ENCODE measurements at places on chromosomes 11 and 22.
A peak's percentile ranks its signal among the peaks of the same experiment; 100 is the strongest.

DNA sequence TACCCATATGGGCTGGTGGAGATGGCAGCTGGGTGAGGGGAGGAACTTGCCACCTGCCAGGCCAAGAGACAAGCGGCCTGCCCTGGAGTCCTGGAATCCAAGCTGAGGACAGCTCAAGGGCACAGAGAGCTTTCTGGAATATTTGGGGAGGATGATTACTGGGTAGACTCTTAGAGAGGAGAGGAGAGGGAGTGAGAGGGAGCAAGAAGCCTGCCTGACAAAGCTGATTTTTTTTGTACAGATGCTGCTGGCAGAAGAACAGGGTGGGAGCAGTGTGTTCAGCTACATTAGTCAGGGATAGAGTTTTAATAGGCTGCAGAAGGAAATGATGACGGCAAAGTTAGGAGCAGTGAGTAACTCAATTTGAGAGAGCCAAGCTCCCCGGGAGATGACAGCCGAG lies 299.3 kb downstream of the NXPE2 start:
- no peak for DNase-seq

GRCh38 chr22:43541462-43542407 lies 129.9 kb downstream of the MPPED1 start:
- no peak for DNase-seq

DNA sequence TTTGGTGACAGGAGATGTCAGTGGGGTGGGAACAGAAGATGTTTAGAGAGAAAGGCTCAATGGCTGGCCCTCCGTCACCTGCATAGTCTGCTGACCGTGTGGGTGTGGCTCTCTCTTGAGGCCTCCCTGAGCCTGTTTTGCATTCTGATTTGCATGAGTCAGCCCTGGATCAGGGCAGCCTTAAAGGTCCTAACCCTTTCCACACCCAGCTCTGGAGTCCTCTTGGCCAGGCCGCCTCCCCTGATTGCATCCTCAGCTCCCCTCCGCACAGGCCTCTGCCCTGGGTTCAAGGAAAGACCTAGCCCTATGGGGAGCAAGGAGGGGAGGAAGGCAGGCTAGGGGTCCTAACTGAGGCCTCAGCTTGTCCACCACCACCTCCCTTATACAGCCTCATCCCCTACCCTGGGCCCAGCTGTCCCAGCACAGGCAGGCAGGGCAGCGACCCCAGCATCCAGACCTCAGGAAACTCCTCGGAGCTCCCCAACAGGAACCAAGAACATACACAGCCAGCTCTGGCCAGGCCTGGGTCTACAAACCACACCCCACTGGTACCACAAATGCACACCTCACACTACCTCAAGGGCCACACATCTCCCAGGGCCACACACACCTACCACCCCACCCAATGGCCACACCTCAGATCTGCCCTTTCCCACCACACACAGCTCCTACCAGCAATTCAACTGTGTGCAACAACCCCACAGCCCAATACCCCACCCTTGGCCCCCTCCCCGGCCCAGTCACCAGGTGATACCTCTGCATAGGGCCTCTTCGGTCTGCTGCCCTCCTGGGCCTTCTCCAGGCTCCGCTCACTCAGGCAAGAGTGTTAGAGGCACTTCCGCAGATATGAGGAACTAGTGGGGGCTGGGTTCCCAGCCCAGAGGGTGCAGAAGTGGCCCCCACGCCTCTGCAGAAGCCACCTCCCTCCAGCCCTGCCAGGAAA lies 13.7 kb downstream of the ARAP1 start:
- DNase-seq, result no peak

- no peak for DNase-seq
Observed at GRCh38 chr11:88410656-88411055, 73.1 kb upstream of the CTSC start.

GRCh38 chr11:122107566-122107965 lies 8.4 kb downstream of the BLID start:
- no peak for DNase-seq

DNA sequence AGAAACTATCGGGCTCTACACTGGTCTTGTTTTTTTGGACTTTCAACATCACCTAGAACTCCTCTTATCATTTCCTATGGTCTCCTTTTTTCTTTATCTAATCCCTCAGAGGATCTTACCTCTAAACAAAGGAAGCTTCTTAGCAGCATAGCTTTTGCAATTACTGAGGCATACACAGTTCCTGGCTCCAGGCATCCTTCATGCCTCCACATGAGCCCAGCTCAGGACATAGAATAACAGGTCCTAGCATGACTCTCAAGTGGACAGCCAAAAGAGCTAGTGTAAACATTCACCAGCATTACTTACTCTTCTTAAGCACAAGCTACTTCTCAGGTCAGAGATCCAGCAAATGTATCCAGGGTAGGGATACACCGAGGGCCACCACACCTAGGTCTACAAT lies 17.1 kb downstream of the CFAP300 start:
- DNase-seq, result no peak

DNA sequence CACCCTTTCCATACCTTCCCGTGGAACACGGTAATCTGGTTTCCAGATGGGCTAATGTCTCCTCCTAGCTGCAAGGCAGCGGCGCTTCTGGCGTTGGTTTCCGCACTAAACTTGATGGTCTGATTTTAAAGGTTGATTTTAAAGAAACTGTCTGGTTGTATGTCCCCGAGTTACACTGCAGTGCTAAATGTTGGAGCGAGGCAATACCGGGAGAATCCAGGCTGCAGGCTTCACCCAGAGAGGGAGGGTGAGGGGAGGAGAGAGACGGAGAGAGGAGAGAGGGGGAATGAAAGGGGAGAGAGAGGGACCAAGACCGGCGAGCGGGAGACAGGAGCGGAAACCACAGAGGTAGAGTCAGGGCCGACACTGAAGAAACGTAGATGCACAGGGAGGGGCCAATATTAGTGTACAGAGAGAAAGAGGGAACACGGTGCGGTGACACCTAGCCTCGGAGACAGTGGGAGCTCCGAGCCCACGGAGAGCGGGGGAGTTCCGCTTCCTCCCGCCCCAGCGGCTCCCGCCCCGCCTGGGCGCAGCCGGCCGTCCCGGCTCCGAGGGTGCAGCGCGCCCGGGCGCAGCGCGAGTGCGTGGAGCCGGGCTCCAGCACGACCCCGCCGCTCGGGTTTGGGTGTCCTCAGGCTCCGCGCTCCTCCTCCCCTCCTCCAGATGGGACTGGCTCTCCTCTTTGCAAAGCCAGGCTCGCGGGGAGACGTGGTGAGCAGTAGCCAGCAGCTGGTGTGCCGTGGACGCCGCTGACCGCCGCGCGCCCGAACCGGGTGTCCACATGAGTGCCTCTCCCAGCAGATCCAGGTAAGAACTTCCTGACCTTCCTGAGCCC lies 71.9 kb upstream of the GRAMD1B start:
- peak; percentile 72 for DNase-seq

DNA sequence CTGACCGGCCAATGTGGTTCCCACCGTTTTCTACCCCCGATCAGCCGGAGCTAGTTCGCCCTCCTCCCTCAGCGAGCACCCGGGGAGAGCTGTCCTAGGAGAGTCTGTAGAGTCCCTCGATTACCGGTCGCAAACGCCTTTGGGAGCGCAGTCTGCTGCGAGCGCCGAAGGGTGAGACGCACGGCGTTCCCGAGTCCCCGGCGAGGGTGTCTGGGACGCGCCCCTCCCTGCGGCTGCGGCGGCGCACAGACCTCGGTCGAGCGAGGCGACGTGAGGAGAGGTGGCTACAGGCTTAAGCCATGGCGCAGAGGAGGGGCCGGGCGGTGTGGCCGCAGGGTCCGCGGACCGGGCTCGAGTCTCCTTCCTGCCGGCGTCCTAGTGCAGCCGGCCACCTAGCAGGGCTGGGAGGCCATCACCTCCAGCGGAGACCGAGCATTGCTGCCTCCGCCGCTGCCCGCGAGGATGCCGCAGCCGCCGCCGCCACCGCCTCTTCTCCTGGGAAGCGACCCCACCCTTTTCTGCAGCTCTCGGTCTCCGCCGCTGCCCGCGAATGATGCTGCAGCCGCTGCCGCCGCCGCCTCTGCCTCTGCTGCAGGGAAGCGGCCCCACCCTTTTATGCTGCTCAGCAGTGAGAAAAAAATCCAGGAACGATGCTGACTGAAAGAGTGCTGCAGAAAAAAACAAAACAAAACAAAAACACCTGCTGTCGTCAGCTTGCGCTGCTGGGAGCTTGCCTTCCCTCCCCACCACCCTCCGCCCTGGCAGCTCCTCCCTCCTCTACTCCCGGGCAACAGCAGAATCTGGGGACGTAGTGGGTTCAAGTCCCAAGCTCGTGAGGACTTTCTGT lies at the start of gene MAP6:
TSS of gene MAP6 (minus strand) at position 588 of the 847 bp plus-strand sequence. CDS start 669 bp downstream, outside the sequence.
- DNase-seq, result peak; percentile 45

- no peak for DNase-seq
Observed at GRCh38 chr11:83456075-83456474, 169.9 kb upstream of the CCDC90B start.

DNA sequence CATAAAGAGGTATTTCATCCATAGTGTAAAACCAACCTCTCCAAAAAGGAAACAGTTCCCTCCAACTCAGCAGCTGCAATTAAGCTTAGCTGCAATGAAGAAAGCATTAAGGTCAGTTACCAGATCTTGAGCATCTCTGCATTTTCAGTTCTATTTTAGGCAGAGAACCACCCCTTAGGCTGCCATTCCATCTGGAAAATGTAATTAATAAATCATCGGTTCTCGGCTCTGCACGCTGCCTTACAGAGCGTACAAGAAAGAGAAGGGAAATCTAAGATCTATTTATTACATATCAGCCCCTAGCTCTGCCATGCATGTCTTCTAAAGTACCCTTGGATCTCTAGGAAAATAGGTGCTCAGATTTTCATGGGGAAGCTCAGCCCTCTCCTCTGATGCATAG lies 71.5 kb downstream of the RCN1 start:
- DNase-seq, result no peak

DNA sequence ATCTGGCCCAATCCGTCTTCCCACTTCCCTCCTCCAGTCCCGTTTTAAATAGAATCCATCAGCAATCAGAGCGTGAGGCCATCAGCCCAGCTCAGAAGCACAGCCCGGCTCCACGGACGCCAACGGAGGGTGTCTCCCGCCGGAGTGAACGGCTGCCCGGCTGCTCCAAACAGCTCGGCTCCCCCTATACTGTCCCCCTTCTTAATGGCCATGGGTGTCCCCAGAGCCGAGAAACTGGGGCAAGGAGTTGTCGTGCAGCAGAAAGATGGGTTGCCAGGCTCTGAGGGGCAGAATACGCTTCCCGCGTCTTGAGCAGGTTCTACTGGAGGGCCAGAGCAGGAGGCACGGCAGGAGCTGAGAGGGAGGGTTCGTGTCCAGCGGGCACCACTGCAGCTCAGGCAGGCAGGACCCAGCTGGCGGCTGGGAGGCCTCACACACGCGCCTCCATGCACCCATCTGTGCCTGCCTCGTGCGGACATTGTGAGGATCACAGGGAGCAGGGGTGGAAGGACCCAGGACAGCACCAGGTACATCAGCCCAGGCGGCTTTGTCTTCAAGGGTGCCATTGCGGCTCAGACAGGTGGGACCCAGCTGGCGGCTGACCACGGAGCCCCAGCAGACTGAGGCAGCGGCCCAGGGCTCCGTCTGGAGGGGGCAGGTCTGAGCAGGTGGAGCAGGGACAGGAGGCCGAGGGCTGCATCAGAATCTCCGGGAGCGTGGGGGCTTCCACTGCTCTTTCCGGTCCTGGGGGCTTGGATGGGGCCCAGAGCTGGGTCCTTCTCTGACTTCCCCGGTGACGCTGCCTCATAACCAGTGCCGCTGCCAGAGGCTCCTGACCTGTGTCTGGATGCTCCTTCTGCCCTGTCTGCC lies 882.7 kb downstream of the BRD1 start:
- DNase-seq, result no peak

DNA sequence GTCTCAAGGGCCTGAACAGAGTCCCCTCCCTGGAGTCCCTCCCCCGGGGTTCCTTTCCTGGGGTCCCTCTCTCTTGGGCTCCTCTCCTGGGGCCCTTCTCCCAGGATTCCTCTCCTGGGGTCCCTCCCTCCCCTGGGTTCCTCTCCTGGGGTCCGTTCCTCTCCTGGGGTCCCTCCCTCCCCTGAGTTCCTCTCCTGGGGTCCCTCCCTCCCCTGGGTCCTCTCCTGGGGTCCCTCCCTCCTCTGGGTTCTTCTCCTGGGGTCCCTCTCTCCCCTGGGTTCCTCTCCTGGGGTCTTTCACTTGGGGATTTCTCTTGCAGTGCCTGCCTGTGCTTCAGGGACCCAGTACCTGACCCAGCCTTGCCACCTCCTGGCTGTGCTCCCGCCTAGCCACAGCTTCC lies 386.1 kb downstream of the TBC1D22A start:
- DNase-seq, result no peak

GRCh38 chr22:36921309-36922104 lies 8.1 kb downstream of the CSF2RB start:
- no peak for DNase-seq

DNA sequence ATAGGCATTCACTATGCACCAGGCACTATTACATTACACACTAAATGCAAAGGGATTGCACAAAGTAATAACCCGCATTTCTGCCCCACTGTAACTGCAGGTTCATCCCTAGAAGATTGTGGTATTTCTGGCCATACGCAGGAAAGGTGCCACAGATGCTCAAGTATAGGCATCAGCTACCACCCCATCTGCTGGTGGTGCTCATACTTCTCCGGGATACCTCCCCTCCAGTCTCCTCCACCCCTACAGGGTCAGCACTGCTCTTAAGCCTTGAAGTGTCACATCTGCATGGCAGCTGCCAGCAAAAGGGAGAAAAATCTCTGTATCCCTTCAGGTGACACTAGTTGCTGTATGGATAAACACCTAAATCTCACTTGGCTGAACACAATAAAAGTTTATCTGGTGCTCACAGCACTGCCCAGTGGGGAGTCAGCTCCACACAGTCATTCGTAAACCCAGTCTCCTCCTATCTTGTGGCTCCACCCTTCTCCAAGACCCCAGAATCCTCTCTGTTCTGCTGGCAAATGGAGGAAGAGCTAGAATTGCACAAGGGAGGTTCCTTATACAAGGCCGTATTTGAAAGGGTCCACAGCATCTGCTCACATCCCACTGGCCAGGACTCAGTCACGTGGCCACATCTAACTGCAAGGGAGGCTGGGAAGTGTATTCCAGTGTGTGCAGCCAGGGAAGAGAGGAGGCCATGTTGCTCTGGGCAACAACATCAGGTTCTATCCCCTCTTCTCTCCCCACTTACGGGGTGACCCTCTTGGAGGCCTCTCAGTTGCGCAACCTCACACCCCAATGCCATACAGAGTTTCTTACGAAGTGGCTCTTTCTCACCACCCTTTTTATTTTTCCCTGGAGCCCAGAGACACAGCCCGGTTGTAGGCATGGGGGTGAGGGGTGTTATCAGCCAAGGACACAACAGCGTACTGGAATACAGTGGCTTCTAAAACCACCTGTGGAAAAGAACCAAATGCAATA lies 114.7 kb downstream of the BUD13 start:
- no peak for DNase-seq
